NCI-H2227 treated with DMSO at 0.1 percent for 48 hours (cell line): ENCODE measurements at places on chromosomes 1 and 21.
A peak's percentile ranks its signal among the peaks of the same experiment; 100 is the strongest.

- no peak for DNase-seq
Measured at GRCh38 chr1:30270461-30270860, 452.9 kb downstream of the MATN1 start.

GRCh38 chr1:215052256-215053015 is 30.1 kb upstream of the KCNK2 start:
- DNase-seq = no peak

DNA sequence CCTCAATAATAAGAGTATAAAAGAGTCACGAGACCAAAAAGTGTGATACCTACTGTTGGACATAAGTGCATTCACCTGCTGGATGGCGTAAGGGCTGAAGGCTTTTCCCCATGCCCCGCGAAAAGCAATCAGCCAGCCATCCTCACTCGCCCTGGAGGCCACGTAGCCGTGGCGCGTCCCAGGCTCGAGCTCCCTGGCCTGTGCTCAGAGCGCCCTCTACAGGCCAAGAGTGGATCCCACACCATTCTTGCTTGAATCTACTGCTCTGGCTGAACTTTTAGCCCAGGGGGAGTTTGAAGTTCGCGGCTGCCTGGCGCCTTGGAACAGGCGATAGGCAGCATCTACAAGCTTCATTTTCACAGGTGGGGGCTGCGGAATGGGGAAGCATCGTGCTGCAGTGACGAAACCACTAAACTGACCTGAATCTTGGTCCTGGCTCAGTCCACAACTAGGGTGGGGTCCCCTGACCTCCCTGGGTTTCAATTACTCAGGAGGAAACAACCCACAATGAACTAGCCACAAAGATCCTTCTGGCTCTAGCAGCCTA is 70.3 kb upstream of the SERBP1 start:
- DNase-seq = peak; percentile 73

GRCh38 chr1:231665726-231666125 is 39.1 kb downstream of the DISC1 start:
- no peak for DNase-seq

DNA sequence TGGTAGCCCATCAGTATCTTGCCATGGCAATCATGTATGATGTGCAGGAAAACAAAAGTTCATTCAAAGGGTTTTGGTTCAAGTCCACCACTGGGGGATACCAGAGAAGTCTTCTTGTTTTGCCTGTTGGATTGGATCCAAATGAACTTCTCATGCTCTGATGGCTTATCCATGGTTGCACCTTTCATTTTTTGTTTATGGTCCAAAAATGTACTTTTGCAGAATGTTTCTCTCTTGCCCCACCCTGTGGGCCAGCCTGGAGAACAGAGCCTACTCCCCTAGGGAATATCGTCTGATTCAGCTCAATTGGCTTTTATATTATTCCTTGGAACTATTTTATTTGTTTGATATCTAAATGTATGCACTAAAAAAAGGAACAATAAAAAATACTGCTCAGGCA is 20.1 kb upstream of the CLCA1 start:
- no peak for DNase-seq

- no peak for DNase-seq
Measured at GRCh38 chr1:18005238-18005637, 102.4 kb upstream of the IGSF21 start.

- no peak for DNase-seq
Measured at GRCh38 chr1:4657244-4657789, 2.9 kb downstream of the AJAP1 start.
